ENCODE measurements at places on chromosomes 5 and 9. TPM values are rescaled to one million over a fixed set of nuclear protein-coding genes. Genes with fewer than 3 reads are reported as not detected.

SPINK4 gene
- total RNA-seq, result not detected

MARCOL gene
- total RNA-seq, result not detected

ADGRV1 gene
- total RNA-seq, result 0.17 TPM

- DNase-seq, result no peak
Measured at GRCh38 chr5:109997161-109997560, 307.4 kb downstream of the MAN2A1 start.

- DNase-seq, result peak; percentile 48
Measured at GRCh38 chr9:76521244-76521681, 62.3 kb downstream of the GCNT1 start.

DNA sequence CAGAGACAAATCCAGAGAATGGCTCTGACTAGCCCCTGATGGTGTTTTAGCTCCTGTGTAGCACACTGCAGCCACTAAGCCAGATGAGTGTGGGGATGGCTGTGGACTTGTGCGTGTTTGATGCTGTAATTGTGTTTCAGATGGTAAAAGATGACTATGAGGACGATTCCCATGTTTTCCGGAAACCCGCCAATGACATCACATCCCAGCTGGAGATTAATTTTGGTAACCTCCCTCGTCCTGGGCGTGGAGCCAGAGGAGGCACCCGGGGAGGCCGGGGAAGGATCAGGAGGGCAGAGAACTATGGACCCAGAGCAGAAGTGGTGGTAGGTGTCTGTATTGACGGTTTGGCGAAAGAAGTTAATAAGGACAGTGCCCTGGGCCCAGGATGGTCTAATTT, 38.0 kb downstream of the HABP4 start:
- DNase-seq, result peak; percentile 37

DNA sequence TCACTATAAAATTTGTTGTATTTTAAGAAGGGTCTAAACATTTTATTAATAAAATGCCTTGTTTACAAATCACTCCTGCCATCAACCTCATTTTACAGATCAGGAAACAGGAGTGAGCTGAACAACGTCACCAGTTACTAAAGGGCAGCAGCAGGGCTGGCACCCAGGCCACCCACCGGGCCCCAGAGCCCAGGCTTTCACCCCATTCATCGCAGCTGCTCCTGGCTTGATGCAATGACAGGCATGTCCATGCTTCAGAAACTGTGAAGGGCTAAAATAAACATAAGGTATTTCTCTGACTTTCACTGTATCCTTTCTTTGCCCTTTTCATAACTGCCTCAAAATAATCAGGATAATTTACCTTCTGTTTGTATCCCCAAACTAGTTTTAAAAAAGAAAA, 18.1 kb downstream of the MED27 start:
- DNase-seq, result no peak

GRCh38 chr9:124014211-124014955, 2.8 kb downstream of the LHX2 start:
- no peak for DNase-seq

GRCh38 chr9:627336-627970, 214.0 kb upstream of the DMRT1 start:
- no peak for DNase-seq

Data from fibroblast of lung (primary cell).